ENCODE measurements at places on chromosomes 4 and X.

- ATAC-seq: no peak
Measured at GRCh38 chr4:165324236-165324917, 3.1 kb upstream of the MSMO1 start.

DNA sequence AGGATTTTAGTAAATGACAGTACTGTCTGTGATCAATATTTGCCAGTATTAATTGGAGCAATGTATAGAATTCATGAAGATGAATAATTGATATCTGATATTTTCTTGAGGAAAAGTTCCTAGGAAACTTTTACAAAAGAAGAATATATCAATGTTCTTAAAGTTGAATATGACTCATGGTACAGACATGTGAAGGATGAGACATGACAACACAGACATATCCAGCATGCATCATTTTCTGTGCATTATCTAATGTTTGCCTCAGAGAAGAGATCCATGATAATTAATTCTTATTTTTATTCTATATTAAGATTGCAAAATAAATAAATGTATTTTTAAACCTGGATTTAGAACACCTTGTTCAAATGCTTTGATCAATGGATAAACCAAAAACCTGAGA, 452.9 kb upstream of the EPHA5 start:
- ATAC-seq: no peak

GRCh38 chr4:75385106-75385505, 129.1 kb downstream of the RCHY1 start:
- no peak for ATAC-seq

DNA sequence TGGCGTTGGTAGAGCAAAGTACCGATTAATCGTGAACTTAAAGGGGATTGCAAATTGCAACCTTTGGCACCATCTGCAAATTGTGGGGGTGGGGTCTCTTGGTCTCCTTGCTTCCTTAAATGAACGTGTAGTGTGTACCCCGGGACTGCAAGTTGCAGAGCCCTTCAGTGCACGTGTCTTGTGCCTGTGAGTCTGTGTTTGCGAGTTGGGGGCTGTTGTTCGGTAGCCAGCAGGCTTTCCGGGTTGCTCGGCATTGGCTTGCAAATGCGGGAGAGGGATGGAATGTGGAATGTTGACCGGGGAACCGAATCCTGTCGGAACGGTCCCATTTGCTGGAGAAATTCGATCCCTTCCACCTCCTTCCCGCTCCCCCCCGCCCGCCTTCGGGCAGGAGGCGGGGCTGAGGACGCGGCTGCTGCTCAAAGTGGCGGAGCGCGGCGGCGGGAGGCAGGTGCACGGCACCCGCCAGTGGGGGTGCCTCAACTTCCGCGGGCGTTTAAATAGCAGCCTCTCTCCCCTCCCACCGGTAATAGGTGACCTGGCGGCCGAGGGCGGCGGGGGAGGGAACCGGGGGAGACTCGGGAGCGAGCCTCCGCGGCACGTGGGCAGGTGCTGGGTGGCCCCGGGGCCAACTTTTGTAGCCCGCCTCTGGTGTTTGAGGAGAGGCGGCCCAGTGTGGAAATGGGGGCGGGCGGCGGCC, 1.5 kb downstream of the JADE1 start:
- peak; percentile 53 for ATAC-seq

DNA sequence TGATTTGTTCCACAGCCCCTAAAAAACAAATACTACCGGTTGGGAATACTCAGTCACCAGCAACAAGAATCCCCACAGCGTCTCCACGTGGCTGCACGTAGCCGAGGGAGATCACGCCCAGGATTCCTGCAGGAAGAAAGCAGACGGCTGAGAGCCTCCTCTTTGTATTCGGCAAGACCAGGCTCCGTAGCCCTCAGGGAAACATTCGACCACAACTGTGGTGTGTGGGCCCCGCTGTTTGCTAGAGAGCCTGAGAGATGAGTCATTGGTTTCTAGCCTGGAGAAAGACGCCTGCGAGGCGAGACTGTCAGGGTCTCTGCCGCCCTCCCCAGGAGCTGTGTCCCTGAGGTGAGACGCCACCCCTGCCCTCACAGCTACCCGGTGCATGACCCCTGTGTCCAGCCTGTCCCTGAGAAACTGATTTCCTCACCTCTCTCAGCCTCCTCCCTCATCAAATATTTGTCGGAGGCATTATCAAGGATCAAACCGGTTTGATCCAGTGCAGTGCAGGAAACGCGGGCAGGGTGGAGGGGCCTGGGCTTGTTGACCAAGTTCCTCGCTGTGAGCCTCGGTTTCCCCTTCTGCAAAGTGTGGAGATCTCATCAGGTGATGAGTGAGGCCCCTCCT, 4.7 kb upstream of the S100P start:
- peak; percentile 41 for ATAC-seq

DNA sequence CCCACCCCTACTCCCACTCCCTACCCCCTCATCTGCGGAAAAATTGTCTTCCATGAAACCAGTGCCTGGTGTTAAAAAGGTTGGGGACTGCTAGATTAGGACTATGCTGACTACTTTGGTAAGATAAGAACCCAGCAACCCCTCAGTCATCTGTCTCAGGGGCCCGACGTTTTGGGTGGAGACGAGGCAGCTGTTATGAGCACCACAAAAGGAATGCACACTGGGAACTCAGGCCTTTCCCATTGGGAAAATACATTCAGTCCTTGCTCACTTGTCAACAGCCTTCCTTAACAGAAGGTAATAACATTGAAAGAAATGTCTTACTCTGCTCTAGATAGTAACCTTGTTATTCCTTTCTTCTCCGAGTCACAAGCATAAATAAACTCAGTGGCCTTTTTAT, 310.8 kb downstream of the AFF2 start:
- no peak for ATAC-seq

DNA sequence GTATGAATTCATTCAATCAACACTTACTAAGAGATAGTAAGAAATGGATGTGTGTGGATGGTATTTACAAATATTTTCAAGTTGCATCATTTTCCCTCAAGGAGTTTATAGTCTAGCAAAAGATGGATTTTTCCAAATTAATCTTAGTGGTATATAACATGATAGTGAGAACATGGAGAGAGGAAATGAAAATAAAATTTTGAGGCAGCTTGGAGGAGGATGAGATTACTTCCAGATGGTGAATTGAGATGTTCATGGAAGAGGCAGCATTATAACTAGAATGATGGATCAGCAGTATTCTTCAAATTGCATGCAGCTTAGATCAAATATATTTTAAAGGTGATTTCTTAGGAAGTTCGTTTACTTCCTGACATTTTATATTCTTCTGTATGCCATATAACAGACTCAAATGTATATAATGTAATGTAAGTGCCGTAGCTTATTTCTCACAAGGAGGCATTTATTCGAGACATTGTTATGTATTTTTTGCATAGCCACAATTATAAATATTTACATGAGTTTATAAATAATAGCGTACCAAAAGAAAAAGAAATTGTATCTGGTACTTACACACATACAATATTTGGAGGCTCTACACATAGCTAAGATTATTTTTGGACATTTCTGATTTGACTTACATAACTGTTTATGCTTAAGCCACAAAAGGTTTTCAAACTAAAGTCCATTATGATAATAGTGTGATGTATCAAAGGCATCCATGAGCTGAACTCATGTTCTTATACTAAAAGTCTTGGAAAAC, 439.4 kb downstream of the SPRY1 start:
- no peak for ATAC-seq

DNA sequence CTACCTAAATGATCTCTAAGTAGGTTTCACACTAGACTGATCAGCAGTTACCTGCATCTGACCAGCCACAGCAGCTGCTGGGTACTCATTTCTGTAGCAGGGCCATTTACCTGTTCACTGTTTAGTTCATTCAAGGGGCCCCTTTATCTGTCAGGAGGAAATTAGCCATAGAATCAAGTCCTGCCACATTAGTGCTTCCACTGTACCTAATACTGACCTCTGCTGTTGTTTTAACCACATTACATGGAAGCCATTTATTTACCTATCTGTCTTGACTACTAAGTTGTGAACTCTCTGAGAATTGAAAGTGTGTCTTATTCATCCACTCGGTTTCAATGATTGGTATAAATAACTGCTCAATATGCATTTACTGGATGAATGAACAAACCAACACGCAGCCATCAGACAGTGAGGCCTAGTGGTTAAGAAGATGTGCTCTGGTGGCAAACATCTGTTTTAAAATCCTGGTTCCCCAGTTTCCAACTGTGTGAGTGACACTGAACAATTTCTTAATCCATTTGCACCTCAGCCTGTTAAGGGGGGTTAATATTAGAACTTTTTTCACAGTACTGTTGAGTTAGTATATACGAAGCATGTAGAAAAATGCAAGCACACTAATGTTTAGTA, 30.0 kb upstream of the ANXA5 start:
- ATAC-seq: peak; percentile 76

- no peak for ATAC-seq
Measured at GRCh38 chrX:13165266-13166189, 121.1 kb upstream of the FAM9C start.

- ATAC-seq: no peak
Measured at GRCh38 chr4:1211371-1211770, 37.6 kb downstream of the CTBP1 start.

- no peak for ATAC-seq
Measured at GRCh38 chr4:138275216-138275615, 33.1 kb upstream of the SLC7A11 start.

DNA sequence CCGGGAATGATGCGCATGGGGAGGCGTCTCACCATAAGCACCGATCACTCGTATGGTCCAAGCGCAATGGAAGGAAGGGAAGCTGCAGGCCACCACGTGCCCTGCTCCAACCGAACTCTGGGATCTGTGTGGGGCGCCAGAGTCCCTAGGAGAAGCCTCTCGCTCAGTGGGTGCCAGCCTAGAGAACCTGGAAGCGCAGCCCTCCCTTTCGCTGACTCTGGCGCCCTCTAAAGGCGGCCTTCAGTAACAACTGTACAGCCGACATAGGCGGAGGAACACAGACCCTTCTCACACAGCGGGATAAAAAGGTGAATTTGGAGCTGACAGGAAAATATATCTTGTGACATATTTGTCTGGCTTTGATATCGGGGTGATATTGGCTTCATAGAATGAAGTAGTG, 76.0 kb downstream of the INTS6L start:
- ATAC-seq: peak; percentile 67

GRCh38 chr4:172660251-172660650, 508.4 kb upstream of the GALNT7 start:
- ATAC-seq: no peak

DNA sequence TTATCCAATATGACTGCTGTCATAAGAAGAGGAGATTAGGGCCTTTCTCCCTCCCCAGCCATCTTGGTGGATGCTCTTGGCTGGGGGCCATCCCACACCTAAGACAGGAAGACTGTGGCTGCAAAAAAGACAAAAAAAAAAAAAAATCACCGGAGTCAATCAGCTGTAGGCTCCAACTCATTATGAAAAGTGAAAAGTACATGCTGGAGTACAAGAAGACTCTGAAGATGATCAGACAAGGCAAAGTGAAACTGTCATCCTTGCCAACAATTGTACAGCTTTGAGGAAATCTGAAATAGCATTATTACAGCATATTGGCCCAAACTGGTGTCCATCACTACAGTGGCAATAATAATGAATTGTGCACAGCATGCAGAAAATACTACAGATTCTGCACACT, 5.2 kb downstream of the EGFL6 start:
- ATAC-seq: no peak

- ATAC-seq: no peak
Measured at GRCh38 chr4:184573701-184574100, 75.5 kb downstream of the CASP3 start.

DNA sequence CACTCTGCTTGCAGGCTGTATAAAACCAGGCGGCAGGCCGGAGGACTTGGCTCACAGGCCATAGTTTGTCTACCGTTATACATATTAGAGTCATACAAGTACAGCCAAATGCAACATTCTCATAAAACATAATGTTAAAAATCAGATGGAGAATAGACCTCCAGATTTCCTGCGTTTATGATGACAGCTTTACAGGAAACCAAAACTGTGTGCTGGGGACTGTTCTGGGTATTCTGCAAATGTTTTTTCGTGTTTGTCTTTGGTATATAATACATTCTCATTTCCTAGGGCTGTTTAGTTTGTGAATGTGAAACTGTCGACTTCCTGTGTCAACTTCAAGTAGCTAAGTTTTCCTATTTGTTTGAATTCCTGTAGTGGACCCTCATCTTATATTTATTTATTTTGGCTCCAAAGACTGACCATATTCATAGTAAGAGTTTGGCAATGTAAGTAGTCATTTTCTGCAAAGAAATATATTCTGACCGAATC, 79.5 kb upstream of the FAM9C start:
- no peak for ATAC-seq

GRCh38 chr4:94528792-94529451, 77.2 kb downstream of the PDLIM5 start:
- ATAC-seq: no peak

DNA sequence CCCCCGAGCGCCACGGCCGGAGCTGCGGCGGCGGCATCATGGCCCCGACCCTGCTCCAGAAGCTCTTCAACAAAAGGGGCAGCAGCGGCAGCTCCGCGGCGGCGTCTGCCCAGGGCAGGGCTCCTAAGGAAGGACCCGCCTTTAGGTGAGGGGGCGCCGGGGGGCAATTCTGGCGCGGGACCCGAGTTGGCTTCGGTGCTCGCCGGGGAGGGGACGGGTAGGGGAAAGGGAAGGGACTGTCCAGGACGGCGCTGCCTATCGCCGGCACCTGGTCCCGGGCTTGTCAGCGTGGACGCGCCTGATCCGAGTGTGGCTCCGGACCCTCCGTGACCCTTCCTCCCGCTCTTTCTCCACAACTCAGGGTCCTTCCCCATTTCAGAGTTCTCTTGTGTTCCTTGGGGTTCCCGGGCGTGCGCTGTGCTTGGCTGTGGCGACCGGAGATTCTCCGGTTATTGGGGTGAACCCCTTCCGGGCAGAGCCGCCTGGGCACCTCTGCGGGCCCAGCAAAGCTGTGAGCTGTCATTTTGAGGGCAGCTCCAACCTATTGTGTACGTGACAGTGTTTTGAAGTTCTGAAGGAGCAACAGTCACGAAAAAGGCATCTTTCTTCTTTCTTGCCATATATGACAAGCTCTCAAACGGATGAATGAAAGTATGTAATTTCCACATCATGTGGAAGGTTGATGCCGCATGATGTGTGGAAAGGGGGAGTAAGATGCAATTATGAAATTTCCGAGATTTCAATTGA, 522 bp downstream of the FNIP2 start:
- ATAC-seq: peak; percentile 41

- ATAC-seq: peak; percentile 68
Measured at GRCh38 chr4:148951346-148951745, 509.1 kb upstream of the NR3C2 start.

DNA sequence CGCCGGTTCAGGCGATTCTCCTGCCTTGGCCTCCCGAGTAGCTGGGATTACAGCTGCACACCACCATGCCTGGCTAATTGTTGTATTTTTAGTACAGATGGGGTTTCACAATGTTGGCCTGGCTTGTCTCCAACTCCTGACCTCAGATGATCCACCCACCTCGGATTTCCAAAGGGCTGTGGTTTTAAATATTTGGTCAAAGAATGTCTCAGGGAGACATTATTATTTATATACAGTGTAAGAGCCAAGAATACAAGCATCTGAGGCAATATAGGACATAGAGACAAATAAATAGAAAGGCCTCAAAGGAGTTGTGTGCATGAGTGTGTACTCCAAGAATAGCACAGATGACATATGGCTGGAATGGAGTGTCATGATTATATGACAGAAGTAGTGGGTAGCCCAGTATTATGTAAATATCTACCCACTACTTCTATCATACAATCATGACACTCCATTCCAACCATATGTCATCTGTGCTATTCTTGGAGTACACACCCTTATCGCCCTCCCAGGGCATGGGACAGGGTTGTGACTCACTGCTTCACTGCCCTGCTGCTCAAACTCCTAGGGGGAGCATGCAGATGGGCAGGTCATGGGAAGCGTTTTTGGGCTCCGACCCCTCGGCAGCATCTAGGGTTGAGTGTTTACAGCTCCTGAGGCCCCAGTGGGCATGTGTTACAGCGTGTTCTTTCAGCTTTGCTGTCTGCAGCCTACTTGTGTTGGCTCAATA, 1649.8 kb upstream of the PCDH10 start:
- ATAC-seq: no peak

Measured in esophagus mucosa (tissue), 1 donor.